ENCODE measurements at places on chromosomes 7 and 10. TPM values are rescaled to one million over a fixed set of nuclear protein-coding genes. Genes with fewer than 3 reads are reported as not detected.

The NPSR1 gene
- total RNA-seq: not detected

The MPP7 gene
- 12.1 TPM for total RNA-seq

The KCNIP2 gene
- not detected for total RNA-seq

The SMKR1 gene
- not detected for total RNA-seq

The UFSP1 gene
- 3.5 TPM for total RNA-seq

The CFAP58 gene
- total RNA-seq: 0.28 TPM

The ANKRD61 gene
- not detected for total RNA-seq

The IKZF1 gene
- not detected for total RNA-seq

The MYPN gene
- total RNA-seq: not detected
